ENCODE measurements at places on chromosomes 2 and 18. TPM values are rescaled to one million over a fixed set of nuclear protein-coding genes. Genes with fewer than 3 reads are reported as not detected.
A peak's percentile ranks its signal among the peaks of the same experiment; 100 is the strongest.

The ANKRD30B gene
- polyA plus RNA-seq = not detected

The VWA3B gene
- 5.0 TPM for polyA plus RNA-seq

The BUB1 gene
- 20.2 TPM for polyA plus RNA-seq

The CFAP53 gene
- 2.1 TPM for polyA plus RNA-seq

The CYRIA gene
- polyA plus RNA-seq = 16.6 TPM

DNA sequence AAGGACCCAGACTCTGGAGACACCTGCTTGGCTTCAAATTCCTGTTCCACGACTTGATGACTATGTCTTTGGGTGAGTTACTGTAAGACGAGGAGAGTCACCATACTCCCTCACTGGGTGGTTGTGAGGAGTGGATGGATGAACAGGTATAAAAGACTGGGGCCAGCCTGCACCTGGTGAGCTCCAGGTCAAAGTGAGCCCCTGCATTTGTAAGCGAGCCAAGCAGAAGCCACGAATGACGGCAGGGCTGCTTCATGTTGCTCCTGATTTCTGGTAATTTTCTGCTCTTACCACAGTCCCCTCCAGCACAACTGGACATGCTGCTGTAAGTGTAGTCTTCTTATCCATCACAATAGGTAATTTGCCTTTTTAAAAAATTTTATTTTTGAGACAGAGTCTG lies 86.6 kb downstream of the POLR1A start:
- no peak for DNase-seq

DNA sequence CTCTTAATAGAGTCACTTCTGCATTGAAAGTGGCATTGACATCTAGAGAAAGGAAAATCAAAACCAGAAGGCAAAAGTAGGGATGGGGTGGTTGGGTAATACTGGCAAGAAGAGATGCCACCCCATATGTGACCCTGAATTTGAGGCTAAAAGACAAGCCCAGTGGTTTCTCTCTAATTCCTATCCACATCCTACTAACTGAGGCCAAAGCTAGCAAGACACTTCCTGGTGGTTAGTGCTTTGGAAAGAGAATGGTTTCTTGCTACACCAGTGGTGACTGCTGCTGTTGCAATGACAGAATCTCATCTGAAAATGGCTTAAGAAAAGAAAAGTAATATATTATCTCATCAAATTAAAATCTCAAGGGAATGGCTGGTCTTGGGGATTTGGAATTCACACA lies 640.6 kb downstream of the EPHA4 start:
- no peak for DNase-seq

DNA sequence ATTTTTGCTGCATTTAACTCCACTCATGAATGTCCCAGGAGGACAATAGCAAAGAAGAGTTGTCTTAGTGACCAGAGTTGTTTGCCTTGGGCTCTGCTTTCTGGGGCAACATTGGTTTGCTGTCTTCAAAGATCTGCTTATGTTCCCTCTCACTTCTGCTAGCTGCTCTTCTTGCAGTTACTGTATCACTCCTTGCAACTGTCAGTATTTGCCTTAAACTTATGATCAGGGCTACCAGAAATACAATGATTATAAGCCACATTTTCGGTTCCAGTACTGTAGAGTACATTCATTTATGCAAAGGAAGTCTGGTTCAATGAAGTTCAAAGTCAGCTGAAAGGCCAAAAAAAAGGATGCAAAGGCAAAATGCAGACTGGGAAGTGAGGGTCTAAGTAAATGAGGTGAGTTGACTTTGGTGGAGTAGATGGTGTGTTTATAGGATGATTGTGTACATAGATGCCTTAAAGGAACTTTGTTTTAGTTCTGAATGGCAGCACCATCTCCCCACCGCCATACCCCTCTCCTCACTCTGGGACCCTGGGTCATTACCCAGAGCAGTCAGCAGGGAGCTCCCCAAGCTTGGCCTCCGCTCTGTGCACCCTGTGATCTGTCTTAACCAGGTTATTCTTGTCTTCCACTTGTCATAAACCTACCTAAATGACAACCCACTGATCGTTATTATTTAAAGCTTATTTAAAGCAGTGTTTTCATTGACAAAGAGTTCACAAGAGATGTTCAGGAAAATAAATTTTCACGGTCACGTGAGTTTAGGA lies 236.0 kb downstream of the DOK6 start:
- no peak for DNase-seq

DNA sequence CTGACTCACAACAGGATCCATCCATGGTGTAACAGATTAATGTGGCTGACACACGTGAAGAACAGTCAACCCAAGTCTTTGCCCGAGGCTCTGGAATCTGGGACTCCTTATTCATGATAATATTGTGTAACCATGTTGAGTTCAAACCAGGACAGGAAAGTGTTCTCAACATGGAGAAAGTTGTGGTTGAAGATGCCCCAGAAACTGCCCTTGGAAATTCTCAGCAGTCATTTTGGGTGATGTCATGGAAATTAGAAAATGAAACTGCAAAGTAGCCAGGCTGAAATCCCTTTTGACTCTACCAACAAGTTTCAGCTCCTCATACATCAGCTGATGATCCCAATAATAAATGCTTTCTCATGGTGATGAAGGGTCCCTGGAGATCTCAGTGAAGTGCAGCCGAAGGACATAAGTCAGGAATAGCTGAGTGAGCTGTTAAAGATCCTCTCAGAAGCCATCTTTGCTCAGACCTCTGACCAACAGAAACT lies 307.7 kb downstream of the TNS1 start:
- no peak for DNase-seq

GRCh38 chr2:19209575-19210341 lies 148.7 kb downstream of the OSR1 start:
- no peak for DNase-seq

- peak; percentile 25 for DNase-seq
These were observed 286.2 kb upstream of the EPAS1 start for GRCh38 chr2:46010925-46011490.

- no peak for DNase-seq
These were observed 15.2 kb downstream of the GKN2 start for GRCh38 chr2:68937346-68938055.

GRCh38 chr2:102967451-102967850 lies 205.6 kb downstream of the TMEM182 start:
- no peak for DNase-seq

GRCh38 chr2:29239209-29239960 lies 124.2 kb downstream of the CLIP4 start:
- no peak for DNase-seq

DNA sequence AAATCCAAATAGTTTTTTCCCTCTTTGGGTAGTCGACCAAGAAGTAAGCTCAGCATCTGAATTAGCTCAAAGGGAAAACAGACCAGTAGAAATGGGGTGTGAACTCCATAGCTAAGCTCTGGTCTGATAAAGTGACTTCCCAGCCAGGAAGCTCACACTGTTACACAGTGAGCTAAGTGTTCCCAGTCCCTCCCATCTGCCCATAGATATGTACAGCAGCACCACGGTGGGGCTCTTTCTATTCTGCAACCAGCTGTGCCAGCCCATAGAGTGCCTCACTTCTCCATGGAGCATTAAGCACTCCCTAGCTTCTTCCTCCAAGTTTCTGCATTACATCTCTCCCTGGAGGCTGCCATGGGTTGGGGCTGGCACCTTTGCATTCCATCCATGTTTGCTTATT lies 27.6 kb upstream of the NEMP2 start:
- DNase-seq = no peak

DNA sequence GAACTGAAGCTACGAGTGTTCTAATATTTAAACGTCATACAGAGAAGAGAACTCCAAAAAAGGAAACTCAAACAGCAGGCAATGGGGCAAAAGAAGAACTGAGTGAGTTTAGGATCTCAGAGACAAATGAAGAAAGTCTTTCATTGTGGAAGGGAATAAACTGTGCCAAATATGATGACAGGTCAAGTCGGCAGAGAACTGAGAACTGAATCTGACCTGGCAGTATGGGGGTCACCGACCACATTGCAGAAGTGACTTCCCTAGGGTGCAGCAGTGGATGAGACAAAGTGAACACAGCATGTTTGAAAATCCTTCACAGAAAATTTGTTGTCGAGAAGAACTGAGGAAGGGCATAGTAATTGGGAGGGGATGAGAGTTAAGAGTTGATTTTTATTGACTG lies 55.9 kb downstream of the TTC21B start:
- DNase-seq = no peak

DNA sequence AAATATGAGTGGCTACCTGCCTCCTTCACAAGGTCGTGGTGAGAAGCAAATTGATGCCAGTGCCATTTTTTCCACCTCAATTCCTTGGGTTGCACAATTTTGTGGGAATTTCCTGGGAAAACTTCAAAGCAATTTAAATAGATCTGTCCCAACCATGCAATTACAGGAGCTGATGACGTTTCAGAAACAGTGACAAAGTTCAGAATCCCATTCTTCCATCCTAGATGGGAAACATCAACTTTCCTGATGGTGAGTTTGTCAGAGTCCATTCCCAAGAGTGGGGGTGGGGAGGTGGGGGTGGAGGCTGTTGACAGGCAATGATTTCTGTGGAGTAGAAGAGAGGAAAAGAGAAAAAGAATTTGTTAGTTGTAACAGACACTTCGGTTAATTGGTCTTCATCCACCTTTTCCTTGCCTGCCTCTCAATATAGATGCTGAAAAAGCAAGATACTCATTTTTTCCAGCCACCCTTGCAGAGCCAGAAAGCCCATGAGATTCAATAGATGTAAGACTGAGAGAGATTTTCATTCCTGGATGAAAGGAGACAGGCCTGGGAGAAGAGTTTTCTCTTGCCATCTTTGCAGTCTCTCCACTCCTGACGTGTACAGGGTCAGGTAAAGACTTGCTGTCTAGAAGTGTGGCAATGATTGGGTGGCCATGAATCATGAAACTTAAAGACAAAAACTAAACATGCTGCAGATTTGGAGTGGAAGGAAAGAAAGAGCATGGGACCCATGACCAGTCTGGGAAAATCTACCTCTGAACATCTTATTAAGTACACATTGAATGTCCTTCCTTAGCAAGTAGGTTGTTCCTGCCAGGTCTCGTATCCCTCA lies 47.3 kb downstream of the SOCS6 start:
- DNase-seq = no peak

GRCh38 chr2:161651547-161651946 lies 27.3 kb downstream of the SLC4A10 start:
- DNase-seq = no peak

GRCh38 chr18:7221424-7222155 lies 9.3 kb upstream of the LRRC30 start:
- no peak for DNase-seq

DNA sequence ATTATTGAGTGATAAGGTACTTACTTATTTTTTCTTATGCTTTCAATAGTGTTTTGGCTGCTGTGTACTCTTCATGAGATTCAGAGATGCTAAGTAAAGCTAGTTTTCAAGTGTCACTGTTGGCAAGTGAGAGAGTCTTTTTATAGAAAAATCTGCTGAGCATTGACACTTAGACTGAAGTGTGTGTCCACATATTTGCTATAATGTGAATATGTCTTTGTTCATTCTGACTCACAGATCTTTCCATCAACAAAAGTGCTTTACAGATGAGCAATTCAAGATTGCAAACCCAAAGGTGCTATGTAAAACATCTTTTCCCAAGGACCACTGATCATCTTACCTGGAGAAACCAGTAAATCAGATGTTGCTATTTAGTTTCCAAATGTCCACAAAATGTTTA lies 410.6 kb upstream of the FIGN start:
- no peak for DNase-seq
